ENCODE measurements at places on chromosomes 2 and 18. TPM values are rescaled to one million over a fixed set of nuclear protein-coding genes. Genes with fewer than 3 reads are reported as not detected.
A peak's percentile ranks its signal among the peaks of the same experiment; 100 is the strongest.

DNA sequence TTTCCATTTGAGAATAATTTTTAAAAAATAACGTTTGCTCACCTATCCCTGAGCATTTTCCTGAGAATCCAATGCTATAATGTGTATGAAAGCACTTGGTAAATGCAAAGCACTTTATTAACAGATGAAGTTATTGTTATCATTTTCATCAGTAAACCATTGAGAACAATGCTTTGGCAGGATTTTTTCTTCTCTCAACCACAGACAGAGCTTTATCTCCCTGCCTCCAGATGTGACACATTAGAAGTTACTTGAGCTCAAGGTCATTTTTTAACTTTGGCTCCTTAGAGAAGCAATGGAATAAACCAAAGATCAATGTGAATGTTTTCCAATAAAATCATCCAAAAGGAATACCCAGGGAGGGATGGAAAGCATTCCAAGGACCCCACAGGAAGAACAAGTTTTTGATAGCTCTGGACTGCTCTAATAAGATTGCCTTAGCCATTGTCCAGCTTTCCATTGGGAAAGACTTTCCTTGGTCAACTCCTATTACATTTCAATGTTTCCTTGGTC lies 118.9 kb upstream of the NT5C1B start:
- DNase-seq, result no peak

- peak; percentile 35 for DNase-seq
Measured at GRCh38 chr2:231795525-231796327, 9.5 kb downstream of the COPS7B start.

CD226 gene
- polyA plus RNA-seq, result 2.7 TPM

GRCh38 chr2:127158614-127159290 lies 51.8 kb upstream of the BIN1 start:
- no peak for DNase-seq

DNA sequence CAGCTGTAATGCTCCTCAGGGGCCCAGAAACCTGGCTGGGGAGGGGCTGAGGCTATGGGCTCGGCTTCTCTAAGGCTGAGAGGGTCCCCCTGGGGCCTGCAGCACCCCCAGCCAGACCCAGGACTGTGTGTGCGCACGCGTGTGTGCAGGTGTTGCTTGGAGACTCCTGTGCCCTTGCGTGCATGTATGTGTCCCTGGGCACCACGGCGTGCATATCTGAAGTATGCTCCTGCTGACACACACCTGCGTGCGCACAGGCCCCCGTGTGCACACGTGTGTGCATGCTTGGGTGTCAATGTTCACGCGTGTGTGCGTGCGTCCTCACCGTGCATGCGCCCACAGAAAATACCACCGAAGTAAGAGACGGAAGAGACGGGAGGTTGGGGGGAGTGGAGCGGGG lies 14.9 kb upstream of the ECEL1 start:
- no peak for DNase-seq

C1QL2 gene
- not detected for polyA plus RNA-seq

GRCh38 chr18:75592527-75592926 lies 165.0 kb upstream of the SMIM21 start:
- no peak for DNase-seq

DNA sequence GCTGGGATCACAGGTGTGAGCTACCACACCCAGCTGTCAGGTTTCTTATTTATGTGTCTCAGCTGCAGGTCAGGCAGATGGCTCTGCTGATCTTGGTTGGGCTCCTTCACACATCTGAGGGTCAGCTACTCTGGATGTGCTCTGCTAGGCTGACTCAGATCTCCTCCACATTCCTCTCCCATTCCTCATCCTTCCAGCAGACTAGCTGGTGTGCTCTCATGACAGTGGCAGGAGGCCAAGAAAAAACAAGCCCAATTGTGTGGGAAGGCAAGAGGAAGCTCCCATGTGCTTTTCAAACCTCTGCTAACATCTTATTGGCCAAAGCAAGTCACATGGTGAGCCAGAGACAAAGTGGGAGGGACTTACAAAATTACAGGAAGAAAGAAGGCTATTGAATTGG lies 11.7 kb upstream of the MSH6 start:
- no peak for DNase-seq

GRCh38 chr2:60492548-60492947 lies 60.9 kb downstream of the BCL11A start:
- DNase-seq, result no peak

DNA sequence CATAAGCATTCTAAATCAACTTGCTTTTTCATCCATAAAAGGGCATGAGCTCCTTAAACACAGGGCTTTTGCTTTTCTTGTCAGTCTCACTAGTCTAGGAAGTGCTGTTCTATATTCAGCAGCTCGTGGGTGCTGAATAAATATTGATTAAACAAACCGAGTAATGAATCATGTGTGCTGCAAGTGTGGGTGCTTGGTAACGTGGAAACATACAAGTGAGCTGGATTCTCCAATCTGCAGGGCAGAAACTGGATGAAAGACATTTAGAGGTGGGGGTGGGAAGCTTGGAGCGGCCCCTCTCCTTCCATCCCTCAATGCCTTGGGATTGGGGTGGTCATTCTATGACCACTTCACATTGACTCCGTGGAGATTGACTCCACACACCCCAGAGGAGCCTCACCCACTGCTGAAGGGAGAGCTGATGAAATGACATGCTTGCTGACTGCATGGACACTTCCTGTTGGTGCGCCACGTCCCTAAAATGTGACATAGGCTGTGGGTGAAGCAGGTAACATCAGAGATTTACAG lies 114.6 kb downstream of the DOCK10 start:
- no peak for DNase-seq

DNA sequence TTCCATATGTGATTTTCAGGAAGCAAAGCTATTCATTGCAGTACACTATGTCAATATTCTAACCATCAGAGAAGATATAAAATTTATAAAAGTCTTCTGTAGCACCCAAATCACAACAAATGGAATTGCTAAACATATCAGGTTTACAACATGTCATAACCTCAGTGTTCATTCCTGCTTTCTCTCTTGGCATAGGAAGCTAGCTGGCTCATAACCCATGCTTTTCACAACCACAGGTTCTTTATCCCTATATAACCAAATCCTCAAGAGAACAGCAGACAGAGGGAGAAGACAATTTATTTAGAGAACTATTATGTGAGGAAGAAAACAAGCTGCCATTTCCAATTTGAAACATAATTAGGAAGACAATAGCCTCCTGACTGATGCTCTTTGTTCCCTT lies 997.0 kb upstream of the ACVR2A start:
- DNase-seq, result no peak

CRYBA2 gene
- not detected for polyA plus RNA-seq

- DNase-seq, result no peak
Measured at GRCh38 chr2:241734208-241734466, 293 bp upstream of the D2HGDH start.

DNA sequence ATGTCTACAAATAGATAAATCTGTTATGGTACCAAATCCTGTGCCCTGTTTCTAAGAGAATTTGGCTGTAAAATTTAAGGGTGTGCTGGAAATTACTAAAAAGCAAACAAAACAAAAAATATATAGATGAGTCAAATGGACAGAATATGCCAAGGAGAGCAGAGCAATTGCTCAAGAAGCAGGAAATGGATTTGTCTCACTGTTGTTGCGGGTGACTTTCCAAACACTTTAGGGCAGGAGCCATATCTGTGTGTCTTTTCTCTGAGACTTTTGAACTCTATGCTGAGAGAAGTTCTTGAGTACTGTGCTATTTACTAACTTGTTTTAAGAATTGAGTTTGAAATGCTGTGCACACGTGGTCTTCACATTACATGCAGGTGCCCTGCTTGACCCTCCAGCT lies 221.7 kb downstream of the PHLPP1 start:
- no peak for DNase-seq

DNA sequence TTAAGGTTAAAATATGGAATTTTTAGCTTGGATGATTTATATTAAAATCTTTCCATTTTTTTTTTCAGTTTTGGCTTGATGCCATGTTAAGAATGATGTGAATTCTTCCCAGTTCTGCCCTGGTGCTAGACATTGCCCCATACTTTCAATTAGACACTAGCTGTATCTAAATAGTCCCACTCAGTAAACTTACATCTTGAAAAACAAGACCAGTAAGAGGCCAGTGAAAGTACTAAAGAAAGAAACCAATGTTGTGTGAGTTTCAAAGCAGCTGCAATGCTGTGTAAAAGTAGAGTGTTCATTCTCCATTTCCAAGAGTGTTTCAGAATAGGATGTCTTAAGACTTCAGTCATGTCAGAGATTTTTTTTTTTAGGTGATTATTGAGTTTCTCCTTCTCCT lies 40.0 kb upstream of the CYBRD1 start:
- DNase-seq, result no peak

DNA sequence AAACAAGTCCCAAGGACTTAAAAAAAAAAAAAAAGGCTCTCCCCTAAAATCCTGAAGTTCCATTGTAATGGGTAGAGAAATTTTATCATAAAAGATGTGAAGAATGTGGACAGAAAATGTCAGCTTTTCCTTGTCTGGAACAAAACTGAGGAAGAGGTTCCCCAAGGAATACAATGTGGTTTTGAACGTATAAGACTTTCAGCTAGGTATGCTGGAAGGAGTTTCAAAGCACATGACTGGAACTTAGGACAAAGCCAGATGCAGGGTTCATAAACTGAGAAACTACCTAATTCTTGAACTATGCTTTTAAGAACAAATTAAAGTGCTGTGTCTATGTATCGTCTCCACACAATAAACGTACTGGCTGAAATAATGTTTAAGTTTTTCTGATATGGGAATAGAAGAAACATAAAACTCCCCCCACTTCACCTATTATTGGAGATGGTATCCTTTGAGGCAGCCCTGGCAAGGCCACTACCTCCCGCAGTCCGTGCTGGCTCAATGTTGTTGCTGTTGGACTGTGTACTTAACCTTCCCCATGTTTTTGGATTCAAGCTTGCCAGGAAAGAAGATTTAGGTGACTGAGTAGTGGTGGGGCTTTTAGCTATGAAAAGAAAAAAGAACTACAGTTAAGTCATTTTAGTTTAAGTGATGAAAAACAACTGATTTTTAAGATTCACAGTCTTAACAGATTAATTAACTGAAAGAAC lies 84.2 kb upstream of the DNER start:
- DNase-seq, result no peak

- no peak for DNase-seq
Measured at GRCh38 chr18:11923450-11923849, 15.3 kb upstream of the MPPE1 start.

- DNase-seq, result no peak
Measured at GRCh38 chr2:222609381-222609780, 46.5 kb downstream of the FARSB start.

GRCh38 chr2:50255931-50256330 lies 776.0 kb downstream of the NRXN1 start:
- DNase-seq, result no peak

- DNase-seq, result no peak
Measured at GRCh38 chr2:187991389-187991788, 300.3 kb upstream of the GULP1 start.

- DNase-seq, result no peak
Measured at GRCh38 chr2:38504169-38504568, 98.6 kb downstream of the HNRNPLL start.

- DNase-seq, result no peak
Measured at GRCh38 chr2:98709535-98709934, 21.4 kb downstream of the MGAT4A start.

GRCh38 chr18:31241900-31242409 lies 76.0 kb upstream of the DSG1 start:
- DNase-seq, result peak; percentile 67

MEMO1 gene
- polyA plus RNA-seq, result 35.0 TPM

- DNase-seq, result peak; percentile 36
Measured at GRCh38 chr2:234025891-234026401, 24.6 kb upstream of the SPP2 start.

DNA sequence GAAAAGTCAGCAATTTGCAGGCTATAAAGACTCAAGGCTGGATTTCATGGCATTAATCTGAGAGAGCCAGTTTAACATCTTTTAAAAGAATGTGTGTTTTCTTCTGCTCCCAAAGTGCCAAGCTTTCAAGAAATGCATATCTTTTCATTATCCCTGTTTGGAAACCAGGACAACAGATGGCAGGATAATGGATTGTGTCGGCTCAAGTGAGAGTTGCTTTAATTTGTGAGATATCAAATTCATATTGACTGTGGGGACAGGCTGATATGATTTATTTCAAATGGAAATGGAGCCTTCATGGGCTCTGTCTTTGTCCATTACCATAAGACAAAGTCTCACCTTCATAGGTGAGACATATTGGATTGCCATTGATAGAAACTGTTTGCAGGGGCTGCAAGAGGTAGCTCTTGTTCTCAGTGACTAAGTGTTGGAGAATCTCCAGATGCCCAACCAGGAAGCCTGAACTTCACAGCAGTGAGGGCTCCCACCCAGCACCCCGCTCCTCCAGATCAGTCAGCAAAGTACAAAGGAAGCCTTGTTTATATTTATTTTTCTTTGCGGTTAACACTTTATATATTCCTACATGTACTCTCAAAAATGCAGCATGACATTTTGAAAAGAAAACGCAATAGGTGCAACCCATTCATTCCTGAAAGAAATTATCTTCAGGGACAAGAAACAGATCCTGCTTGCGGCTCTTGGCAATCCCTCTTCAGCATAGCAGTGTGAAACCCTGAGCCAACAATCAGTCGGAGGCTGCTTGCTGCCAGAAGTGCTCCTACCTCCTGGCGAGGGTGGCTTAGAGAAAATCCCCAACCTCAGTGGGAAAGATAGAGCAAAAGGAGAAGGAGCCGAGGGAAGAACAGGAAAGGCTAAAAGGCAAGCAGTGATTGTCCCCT lies 65.8 kb upstream of the ATL2 start:
- no peak for DNase-seq

GRCh38 chr2:57937456-57937855 lies 109.2 kb upstream of the VRK2 start:
- DNase-seq, result no peak

SLC5A7 gene
- 0.76 TPM for polyA plus RNA-seq

DNA sequence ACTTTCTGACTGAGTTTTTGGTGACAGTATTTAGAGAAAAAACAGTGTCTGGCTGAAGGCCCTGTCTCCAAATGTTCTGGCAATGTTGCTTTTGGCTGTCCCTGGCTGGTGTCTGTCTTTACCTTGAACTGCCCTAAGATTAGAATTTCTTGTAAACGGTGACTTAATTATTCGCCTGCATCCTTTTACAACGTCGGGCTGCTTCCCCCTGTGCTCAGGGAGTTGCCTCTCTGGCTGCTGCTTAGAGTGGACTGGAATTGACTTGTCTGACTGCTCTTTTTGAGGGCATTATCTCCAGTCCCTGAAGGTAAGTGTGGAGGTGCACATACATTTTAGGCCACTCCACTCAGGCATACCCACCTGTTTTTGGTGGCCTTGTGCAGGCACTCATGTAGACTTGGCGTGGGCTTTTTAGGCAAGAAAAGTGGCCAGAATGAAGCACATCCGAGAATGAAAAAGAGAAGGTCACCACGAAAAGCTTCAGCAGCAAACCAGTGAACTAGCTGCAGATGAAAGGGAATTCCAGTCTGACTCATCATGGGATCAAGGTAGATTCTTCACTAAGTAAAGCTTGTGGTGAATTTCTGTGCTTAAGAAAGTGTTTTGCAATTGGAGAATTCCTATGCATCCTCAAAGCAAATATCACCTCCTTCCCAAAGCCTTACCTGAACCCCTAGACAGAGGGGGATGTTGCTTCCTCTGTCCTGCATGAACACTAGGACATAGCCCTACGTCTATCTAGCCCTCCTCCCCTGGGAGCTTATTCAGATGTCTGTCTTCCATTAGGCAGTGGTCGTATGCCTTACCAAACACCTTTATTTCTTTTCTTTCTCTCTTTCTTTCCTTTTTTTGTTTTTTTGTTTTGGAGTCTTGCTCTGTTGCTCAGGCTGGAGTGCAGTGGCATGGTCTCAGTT lies 230.3 kb upstream of the TRIB2 start:
- DNase-seq, result no peak

SLC19A3 gene
- polyA plus RNA-seq, result 7.4 TPM

ERFE gene
- 8.1 TPM for polyA plus RNA-seq

Data from renal pelvis (tissue), 12 donors.